M059J (cell line): ENCODE measurements at places on chromosomes 12 and 14. TPM values are rescaled to one million over a fixed set of nuclear protein-coding genes. Genes with fewer than 3 reads are reported as not detected.

- no peak for DNase-seq
Measured at GRCh38 chr14:100004392-100004791, 60.8 kb upstream of the EVL start.

OASL gene
- total RNA-seq, result 110 and 115 TPM in 2 replicates

TIMELESS gene
- 6.5 and 11.9 TPM in 2 replicates for total RNA-seq

DNA sequence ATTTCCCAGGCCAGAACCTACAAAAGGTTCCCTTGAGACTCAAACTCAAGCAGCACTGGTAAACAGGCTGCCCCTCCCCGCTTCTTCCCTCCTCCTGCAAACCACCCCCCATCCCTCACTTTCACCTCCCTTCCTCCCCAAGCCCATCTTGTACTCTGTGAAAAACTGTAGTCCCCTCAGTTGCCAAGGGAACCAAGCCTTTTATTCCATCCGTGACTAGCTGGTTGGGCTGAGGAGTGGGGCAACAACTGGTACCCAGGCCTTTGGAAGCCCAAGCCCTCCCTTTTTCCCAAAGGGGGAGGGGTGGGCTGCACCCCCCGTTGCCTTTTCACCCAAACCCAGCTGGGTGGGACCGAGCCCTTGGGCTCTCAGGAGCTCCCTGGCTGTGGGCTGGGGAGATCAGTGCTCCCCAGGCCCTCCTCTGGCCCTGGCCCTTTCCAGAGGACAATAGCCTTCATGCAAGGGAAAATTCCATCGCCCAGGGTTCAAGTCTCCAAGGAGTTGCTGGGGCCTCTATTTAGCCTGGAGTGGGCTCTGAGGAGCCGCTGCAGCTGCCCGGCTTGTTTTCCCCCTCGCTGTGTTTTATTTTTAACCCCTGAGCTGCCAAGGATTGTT, 61.9 kb downstream of the ZFP36L1 start:
- DNase-seq, result no peak

NRL gene
- total RNA-seq, result 1.3 and 4.9 TPM in 2 replicates
